ENCODE measurements at places on chromosomes 3 and 15. TPM values are rescaled to one million over a fixed set of nuclear protein-coding genes. Genes with fewer than 3 reads are reported as not detected.

Gene CPNE9
- total RNA-seq, result not detected

Gene GASK1A
- total RNA-seq, result 1.5 TPM

Gene RETNLB
- not detected for total RNA-seq

Gene ITIH1
- total RNA-seq, result not detected

Gene IL12A
- total RNA-seq, result 0.89 TPM

Gene FYTTD1
- total RNA-seq, result 63.8 TPM

Gene ALDH1L1
- total RNA-seq, result not detected

Gene TEX55
- total RNA-seq, result not detected

Gene LSAMP
- total RNA-seq, result 5.7 TPM

Gene EPHA6
- total RNA-seq, result not detected

Gene SOX14
- not detected for total RNA-seq

Gene PSTPIP1
- total RNA-seq, result not detected

Gene TNNC1
- 0.89 TPM for total RNA-seq

Gene GOLGA8R
- 3.3 TPM for total RNA-seq

Gene HTR3E
- total RNA-seq, result not detected

Gene CPEB1
- total RNA-seq, result 20.8 TPM

Gene TUSC7
- total RNA-seq, result not detected

Gene ZNF502
- 5.9 TPM for total RNA-seq

Gene IL20RB
- total RNA-seq, result 0.59 TPM

Gene TGM4
- total RNA-seq, result not detected

Gene POPDC2
- total RNA-seq, result 0.59 TPM

Gene CERS3
- total RNA-seq, result not detected

Gene TTC21A
- total RNA-seq, result 3.5 TPM

Gene TOPBP1
- total RNA-seq, result 19.3 TPM

Gene AAGAB
- 70.5 TPM for total RNA-seq

Gene PAQR5
- total RNA-seq, result 0.09 TPM

Gene IP6K2
- total RNA-seq, result 52.0 TPM

Gene ZNF639
- total RNA-seq, result 59.6 TPM

Gene CKMT1B
- total RNA-seq, result not detected

Gene C3orf22
- not detected for total RNA-seq

Measured in smooth muscle cell of the umbilical artery (primary cell).